ENCODE measurements at places on chromosomes 5 and 9.
A peak's percentile ranks its signal among the peaks of the same experiment; 100 is the strongest.

DNA sequence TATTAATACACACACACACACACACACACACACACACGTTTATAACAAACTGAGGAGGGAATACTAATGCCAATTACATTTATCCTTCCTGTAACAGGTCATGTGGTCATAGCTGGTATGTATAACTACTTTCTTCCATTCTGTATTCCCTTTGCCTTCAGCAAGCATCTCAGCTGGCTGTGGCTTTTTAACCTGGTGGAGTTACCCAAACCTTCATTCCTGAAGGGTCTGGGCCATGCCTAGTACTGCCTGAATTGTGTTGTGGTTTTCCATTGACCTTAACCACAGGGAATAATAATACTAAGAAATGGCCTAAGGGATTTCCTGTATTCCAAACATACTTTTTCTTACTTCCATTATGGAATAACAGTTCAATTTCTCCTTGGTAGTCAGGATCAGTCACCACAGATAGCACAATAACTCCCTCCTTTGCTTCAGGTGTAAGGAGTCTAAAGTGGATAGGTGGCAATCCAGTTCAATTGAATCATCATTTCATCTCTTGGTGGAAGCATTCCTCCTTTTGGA lies 222.2 kb upstream of the MEF2C start:
- DNase-seq: no peak

GRCh38 chr5:100584889-100585288 lies 49.7 kb downstream of the FAM174A start:
- DNase-seq: no peak

- no peak for DNase-seq
These were observed 72.4 kb downstream of the UGCG start for GRCh38 chr9:111969061-111969460.

GRCh38 chr5:169175733-169176132 lies 125.2 kb downstream of the SLIT3 start:
- no peak for DNase-seq

DNA sequence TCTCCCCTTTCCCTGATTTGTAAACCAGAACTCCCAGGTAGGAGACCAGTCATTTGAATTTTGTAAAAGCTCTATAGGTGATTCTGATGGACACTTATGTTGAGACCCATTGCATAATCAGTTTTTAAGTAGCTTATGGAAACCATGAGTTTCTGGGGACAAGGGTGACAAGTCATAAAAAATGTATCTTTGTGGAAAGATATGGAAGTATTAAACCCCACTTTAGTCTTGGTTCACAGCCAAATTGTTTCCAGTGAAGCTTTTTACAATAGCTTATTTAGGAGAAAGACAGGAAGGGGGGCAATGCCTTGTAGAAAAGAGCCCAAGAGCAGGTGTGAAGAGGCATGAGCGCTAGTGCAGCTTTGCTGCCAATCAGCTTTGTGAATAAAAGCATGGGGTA lies 453 bp upstream of the CCL28 start:
- peak; percentile 60 for DNase-seq

- no peak for DNase-seq
These were observed 156.7 kb upstream of the TLX3 start for GRCh38 chr5:171152382-171152781.

DNA sequence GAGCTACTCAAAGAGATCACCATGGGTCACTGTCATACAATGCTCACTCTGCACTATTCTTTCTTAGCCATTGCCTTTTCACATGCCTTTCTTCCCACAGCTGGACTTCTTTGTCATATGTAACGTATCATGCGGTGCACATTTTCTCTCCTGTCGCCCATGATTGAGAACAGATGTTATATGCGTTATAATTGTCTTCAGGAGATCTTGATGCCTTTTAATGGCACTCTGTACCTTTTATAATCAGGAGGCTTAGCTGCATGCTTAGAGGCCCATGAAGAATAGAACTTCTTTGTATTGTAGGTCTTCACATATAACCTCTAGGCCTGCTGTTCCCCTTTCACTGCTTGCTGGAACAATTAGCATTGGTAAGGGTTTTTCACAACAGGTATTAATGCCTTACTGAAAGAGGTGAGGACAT lies 436.1 kb downstream of the CDH10 start:
- DNase-seq: no peak

DNA sequence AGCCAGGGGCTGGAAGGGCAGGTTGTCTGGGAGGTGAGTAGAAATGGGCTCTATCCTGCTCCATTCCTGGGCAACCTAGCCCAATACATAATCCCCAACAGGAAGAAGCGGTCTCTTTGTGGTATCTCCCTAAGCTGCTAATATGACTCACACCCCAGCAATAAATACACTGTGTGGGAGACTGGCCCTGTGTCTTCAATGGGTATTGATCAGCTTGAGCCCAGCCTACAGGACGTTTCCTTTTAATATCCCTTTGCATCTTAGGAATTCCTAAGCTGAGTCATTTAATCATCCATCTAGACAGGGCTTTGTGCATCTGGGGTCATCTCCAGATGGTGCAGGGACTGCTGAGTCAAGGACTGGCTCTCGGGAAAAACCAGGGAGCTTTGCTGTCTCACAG lies 207.0 kb upstream of the PANK3 start:
- DNase-seq: no peak

DNA sequence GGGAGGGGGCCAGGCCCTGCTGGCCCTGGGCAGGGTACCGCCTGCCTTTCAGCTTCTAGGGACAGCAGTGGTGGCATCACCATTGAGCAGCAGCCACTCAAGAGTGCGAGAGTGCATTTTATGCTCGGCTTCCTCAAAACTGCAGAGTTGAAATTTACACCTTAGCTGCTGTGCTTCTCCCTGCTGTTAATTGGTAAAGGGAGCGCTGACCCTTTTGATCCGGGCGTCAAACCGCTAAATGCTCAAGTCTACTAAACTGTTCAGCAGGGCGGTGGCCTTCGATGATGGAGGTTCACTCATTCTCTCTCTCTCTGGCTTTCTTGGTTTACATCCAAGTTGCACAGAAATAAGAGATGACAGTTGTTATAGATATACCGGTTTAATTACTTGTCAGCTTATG lies 368.6 kb upstream of the IRX2 start:
- DNase-seq: no peak

DNA sequence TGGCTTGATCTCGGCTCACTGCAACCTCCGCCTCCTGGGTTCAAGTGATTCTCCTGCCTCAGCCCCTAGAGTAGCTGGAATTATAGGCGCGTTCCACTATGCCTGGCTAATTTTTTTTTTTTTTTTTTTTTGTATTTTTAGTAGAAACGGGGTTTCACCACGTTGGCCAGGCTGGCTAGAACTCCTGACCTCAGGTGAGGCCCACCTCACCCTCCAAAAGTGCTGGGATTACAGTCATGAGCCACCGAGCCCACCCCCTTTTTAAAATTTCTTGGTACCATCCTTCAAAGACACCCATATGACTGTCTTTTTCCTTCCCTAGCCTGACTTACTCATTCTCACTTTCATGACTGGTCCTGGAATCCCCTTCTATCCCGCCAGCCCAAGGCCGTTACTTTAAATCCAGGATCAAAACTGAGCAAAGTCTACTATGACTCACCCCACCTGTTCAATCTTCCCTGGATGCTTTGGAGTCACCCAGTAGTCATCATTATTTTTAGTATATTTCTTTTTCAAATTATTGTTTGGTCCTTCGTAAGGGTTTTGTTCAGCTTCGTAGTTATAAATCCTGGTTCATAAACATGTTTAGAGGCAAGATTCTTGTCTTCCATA lies 1.2 kb upstream of the TBCA start:
- no peak for DNase-seq

DNA sequence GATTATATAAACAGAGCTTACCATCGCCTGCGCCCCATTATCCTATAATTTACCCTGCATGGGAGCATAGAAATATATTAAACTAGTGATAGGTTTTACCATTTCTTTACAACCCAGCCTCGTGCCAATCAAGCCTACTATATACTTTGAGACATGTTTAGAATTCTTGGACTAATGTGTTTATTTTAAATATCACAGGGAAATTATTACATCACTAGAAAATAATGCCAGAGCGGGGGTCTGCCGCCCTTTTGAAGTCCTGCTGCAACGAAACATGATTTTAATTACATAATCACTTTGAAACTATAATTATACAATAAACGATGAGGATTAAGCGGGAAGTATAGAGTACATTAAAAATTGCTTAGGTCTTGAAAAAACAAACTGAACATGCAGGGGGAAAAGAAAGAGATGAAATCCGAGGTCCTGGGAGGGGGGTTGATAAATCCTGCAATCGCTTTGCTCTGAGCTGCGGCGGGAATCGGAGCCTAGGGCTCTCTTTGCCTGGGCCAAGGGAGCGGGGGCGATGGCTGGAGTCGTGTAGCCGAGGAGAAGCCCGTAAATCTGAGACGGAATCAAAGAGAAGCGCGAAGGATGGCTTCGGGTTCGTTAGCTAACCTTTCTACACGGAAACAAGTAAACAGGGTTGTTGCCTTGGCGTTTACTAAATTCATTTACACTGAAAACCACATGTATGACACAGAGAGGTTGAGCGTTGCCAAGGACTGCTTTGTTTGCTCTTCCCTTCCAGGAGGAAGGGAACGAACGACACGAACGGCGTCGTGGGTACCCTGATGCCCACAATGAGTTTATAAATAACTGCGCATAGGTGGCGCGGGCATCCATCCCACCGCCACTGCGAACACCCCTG lies 127.6 kb downstream of the TMEM174 start:
- DNase-seq: no peak

GRCh38 chr5:180643191-180643851 lies 6.1 kb downstream of the FLT4 start:
- DNase-seq: no peak

- no peak for DNase-seq
These were observed 152.7 kb upstream of the ADRA1B start for GRCh38 chr5:159763562-159763961.

GRCh38 chr5:82105457-82105856 lies 133.6 kb downstream of the ATG10 start:
- no peak for DNase-seq

- no peak for DNase-seq
These were observed 31.2 kb upstream of the GALNT10 start for GRCh38 chr5:154159343-154159742.

- DNase-seq: no peak
These were observed 10.3 kb downstream of the LPCAT1 start for GRCh38 chr5:1513326-1514026.

DNA sequence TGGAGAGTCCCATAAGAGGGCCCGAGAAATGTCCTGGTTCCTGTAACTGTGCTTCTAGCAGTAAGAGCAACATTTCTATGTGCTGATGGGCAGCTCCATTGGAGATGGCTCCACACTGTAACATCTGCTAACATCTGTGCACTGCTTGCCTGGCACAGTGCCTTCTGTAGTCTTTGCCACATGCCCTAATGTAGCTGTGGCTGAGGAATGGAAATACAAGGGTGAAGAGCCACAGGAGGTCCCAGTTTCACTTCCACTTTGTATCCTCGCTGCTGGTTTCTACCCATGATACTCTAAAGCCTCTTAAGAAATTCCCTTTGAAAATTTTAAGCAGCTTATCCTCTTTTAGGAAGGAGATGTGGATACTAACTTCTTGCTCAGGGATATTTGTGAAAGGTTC lies 97.4 kb downstream of the HOMER1 start:
- no peak for DNase-seq

GRCh38 chr9:107112707-107113243 lies 170.3 kb upstream of the RAD23B start:
- no peak for DNase-seq

- DNase-seq: no peak
These were observed 64.4 kb downstream of the PLPPR1 start for GRCh38 chr9:101092922-101093321.

- DNase-seq: no peak
These were observed 86.4 kb downstream of the GALNT10 start for GRCh38 chr5:154276973-154277331.

DNA sequence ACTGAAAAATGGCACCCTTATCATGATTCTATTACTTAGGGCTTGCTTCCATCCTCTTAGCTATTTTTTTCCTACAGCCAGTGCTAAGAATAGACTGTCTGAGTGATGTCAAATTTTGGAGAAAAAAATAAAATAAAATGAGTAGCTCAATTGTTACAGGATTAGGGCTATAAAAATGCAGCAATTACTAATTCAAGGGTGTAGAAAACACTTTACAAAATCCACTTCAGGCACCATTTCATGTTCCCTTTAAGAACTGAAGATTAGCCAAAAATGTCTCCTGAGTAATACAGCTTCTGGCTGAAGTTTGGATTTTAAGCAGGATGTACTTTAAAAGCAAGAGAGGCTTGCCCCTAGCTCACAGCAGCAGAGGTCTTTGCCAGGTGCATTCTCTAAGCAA lies 240.5 kb upstream of the IRX1 start:
- no peak for DNase-seq

DNA sequence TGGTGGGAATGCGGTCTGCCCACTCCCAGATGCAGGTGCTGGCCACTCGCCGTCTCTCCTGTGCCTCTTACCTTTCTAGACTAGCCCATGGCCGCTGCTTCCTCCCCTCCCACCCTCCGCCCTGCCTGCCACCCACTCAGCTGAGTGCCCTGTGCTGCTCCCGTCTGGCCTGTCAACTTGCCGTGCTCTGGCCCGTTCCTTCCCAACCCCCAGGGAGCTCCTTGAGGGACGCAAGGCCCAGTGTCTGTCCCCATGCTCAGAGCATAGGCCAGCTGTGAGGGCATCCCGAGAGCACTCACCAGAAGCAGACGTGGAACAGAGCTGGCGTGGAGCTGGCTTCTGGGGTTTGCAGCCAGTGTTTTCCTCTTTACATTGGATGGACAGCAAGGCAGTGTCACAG lies 20.2 kb downstream of the HNRNPH1 start:
- DNase-seq: no peak

- no peak for DNase-seq
These were observed 97.9 kb upstream of the CPEB4 start for GRCh38 chr5:173790177-173790719.

DNA sequence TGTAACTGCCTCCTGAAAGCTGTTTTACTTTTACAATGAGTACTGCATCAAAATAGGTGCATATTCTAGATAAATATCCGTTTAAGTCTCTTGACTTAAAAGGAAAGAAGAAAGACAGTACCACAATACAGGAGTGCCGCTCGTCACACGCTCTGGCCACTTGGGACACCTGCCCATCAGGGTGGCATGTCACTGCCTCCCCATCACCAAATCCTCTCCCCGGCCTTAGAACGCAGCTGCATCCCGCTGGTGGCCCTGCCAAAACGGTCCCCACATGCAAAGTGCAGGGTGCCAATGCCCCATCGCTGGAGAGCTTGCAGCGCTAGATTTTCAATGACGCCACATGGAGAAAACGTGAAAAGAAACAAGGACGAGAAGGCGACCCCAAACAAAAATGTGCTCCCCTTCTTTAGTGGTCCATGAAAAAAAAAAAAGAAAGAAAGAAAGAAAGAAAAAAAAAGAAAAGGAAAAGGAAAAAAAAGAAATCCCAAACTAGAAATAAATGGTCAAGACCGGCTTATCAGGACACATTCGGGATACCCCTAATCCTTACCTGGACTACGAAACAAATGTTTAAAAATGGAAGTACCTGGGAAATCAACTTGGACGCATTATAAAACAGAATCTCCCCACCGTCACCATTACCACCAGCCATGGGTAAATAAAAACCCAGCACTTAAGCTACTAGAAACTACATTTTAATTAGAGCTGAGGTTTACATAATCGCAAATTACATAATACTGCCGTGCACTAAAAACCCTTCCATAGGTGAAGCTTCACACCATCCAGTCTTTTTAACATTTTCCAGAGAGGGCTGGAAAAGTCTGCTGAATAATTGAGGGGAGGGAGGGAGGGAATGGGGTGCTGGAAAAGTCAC lies 1.0 kb downstream of the ANKH start:
- peak; percentile 27 for DNase-seq
